PC-9 (cell line): ENCODE measurements at places on chromosomes 2 and 18. TPM values are rescaled to one million over a fixed set of nuclear protein-coding genes. Genes with fewer than 3 reads are reported as not detected.

GRCh38 chr2:174511580-174512260 is 24.9 kb upstream of the GPR155 start:
- no peak for DNase-seq
- H3K4me3 ChIP-seq: peak overlapping the region; percentile 22; the same call in 1 of the 2 replicates
- no peak overlapping the region for H3K27ac ChIP-seq
- peaks cover 19% of the 10 kb centered on the region; the same call in 1 of the 2 replicates for H3K27me3 ChIP-seq
- H3K36me3 ChIP-seq: no peaks in the 10 kb centered on the region
- H3K4me1 ChIP-seq: no peaks in the 10 kb centered on the region

DNA sequence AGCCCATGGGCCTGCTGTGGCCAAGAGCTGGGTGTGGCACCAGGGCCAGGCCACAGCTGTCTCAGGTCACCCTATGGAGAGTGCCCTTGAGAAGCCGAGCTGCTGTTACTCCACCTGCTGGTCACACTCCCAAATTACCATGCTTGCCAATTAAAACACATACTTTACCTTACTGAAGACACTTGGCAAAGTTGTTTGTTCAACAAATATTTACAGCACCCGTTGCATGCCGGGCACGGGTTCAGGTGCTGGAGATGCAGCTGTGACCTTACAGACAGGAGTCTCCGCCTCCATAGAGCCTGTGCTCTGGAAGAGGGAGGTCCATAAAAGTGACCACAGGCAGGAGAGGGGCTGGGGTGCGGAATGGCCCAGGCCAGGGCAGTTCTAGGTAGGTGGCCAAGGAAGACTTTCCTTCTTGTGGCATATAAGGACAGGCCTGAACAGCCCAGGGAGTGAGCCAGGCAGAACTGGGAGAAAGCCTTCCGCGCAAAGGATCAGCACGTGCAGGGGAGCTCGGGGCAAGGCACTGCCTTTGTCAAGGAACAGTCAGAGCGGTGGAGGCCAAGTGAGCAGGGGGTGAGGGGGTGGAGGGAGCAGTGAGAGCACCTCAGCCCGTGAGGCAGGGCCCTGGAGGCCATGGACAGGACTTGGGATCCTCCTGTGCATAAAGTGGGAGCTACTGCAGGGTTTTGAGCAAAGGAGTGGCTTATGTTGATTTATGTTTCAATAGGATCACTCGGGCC is 23.6 kb upstream of the RBM44 start:
- H3K27ac ChIP-seq: no peak overlapping the region
- H3K4me3 ChIP-seq: no peak overlapping the region
- H3K4me1 ChIP-seq: no peaks in the 10 kb centered on the region
- peak; percentile 63 for DNase-seq
- H3K27me3 ChIP-seq: no peaks in the 10 kb centered on the region
- H3K36me3 ChIP-seq: peaks cover 34% of the 10 kb centered on the region

DNA sequence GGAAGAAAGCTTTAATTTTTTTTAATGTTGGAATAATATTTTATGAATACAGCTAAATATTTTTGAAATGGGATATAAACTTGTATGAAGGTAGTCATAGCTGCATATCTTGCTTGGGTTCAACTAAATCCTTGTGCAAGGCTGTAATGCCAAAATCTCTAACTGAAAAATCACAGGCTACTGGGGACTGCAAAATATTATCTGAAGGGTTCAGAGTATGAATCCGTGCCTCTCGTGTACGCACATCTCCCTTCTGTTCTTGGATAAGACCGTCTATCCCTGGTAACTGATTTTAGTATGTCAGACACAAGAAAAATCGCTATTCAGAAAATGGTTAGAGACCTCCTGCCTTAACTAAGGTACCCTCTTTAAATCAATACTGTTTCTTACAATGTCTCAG is 71.8 kb downstream of the ACVR1 start:
- H3K4me3 ChIP-seq: no peak overlapping the region
- H3K4me1 ChIP-seq: no peaks in the 10 kb centered on the region
- H3K36me3 ChIP-seq: no peaks in the 10 kb centered on the region
- H3K27me3 ChIP-seq: no peaks in the 10 kb centered on the region
- DNase-seq: no peak
- no peak overlapping the region for H3K27ac ChIP-seq

DNA sequence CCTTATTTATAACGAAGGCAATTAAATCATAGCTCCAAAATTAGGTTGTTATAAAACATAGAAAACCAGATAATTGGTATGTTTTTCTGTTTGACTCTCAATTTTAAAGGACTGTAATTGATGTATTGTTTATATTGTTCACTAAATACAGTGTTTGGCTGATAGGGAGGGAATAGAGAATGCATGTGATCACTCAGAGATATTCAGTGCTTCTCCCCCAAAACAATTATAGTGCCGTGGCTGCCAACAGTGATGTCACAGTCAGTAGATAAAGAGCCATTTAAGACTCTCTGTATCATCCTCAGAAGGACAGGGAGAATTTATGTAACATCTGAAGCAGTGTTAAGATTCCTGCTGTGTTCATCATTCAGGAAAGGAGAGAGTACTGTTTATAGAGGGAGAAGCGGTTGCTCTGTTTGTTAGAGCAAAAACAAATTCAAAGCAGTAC is 69.6 kb downstream of the PHLPP1 start:
- no peaks in the 10 kb centered on the region for H3K36me3 ChIP-seq
- H3K27me3 ChIP-seq: no peaks in the 10 kb centered on the region
- H3K4me3 ChIP-seq: no peak overlapping the region
- DNase-seq: no peak
- no peak overlapping the region for H3K27ac ChIP-seq

- no peak overlapping the region for H3K27ac ChIP-seq
- no peaks in the 10 kb centered on the region for H3K27me3 ChIP-seq
- no peaks in the 10 kb centered on the region for H3K36me3 ChIP-seq
- H3K4me1 ChIP-seq: no peaks in the 10 kb centered on the region
- H3K4me3 ChIP-seq: no peak overlapping the region
- no peak for DNase-seq
Measured at GRCh38 chr2:50476174-50476573, 555.8 kb downstream of the NRXN1 start.

GRCh38 chr2:176317623-176318065 is 48.4 kb downstream of the MTX2 start:
- H3K36me3 ChIP-seq: 0 out of 2 replicates have a peak, but pooled peaks cover 5% of the 10 kb centered on the region
- no peak overlapping the region for H3K27ac ChIP-seq
- H3K4me3 ChIP-seq: no peak overlapping the region
- no peaks in the 10 kb centered on the region for H3K4me1 ChIP-seq

- no peak overlapping the region for H3K4me3 ChIP-seq
- H3K27ac ChIP-seq: no peak overlapping the region
- no peaks in the 10 kb centered on the region for H3K27me3 ChIP-seq
Measured at GRCh38 chr18:38851526-38851925, 1285.9 kb upstream of the CELF4 start.

- no peak overlapping the region for H3K4me3 ChIP-seq
- no peak overlapping the region for H3K27ac ChIP-seq
- no peaks in the 10 kb centered on the region for H3K36me3 ChIP-seq
- peaks cover 73% of the 10 kb centered on the region for H3K27me3 ChIP-seq
Measured at GRCh38 chr2:126657148-126657635, 1.2 kb downstream of the GYPC start.

GRCh38 chr2:74915743-74916142 is 42.7 kb upstream of the POLE4 start:
- H3K36me3 ChIP-seq: no peaks in the 10 kb centered on the region
- no peak overlapping the region for H3K4me3 ChIP-seq
- H3K27ac ChIP-seq: no peak overlapping the region

DNA sequence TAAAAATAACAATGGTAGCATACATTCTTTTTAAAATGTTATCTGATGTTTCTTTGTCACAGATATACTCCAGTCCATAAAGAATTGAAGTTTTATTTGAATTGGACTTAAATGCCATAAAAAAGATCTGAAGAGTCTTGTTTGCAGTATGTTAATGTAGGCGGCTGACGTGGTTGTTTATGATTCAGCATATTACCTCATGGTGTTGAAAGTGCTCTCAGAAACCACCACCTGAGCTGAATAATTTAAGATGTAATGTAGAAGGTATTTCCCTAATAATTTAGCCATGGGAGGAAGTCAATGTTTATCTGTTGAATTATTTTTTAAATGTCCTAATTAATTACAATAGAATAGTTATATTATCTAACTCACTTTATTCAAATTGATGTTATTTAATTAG is 58.6 kb upstream of the CHN1 start:
- H3K27me3 ChIP-seq: no peaks in the 10 kb centered on the region
- no peak for DNase-seq
- no peak overlapping the region for H3K4me3 ChIP-seq
- H3K36me3 ChIP-seq: no peaks in the 10 kb centered on the region

- no peak overlapping the region for H3K27ac ChIP-seq
- H3K4me3 ChIP-seq: no peak overlapping the region
- H3K4me1 ChIP-seq: no peaks in the 10 kb centered on the region
- H3K27me3 ChIP-seq: no peaks in the 10 kb centered on the region
Measured at GRCh38 chr2:156147594-156148330, 184.8 kb downstream of the NR4A2 start.

DNA sequence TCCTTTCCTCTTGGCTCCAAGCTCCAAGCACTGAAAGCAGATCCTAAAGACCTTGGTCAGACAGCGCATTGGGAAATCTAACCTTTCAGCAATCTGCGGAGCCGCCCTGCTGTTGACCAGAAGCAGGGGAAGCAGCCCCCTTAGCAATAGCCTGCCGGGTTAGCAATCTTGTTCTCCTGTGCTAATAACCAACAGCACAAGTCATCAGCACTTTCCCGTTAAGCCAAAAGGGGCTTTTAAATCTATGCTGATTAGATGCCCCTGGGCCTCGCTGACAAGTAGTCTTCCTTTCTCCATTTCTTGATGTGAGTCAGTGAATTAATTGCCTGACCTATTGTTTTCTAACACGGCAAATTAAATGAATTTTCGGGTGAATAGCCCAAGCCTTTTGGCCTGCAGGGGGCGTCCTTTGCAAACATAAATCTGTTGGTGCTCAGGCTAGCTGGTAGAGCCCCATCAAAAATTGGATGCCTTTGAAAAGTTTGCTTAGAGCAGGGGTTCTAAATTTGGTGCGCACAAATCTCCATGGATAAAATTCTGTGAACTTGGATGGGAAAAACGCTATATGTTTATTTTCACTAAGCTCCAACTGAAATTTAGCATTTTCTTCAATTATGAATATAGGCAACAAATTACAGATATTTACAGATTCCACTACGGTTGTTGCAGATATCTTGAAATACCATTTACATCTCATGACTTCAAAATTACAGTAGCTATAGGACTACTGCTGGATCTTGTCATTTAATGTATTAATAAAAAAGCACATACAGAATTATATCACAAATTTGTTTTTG is 24.6 kb downstream of the MAIP1 start:
- H3K4me1 ChIP-seq: peaks cover 42% of the 10 kb centered on the region
- no peaks in the 10 kb centered on the region for H3K27me3 ChIP-seq
- no peak overlapping the region for H3K4me3 ChIP-seq
- DNase-seq: peak; percentile 77
- peak overlapping the region; percentile 21; the same call in 1 of the 2 replicates for H3K27ac ChIP-seq

- no peak for DNase-seq
- no peaks in the 10 kb centered on the region for H3K36me3 ChIP-seq
- no peak overlapping the region for H3K27ac ChIP-seq
- no peaks in the 10 kb centered on the region for H3K27me3 ChIP-seq
- no peaks in the 10 kb centered on the region for H3K4me1 ChIP-seq
Measured at GRCh38 chr2:168751104-168751740, 51.2 kb upstream of the NOSTRIN start.

GRCh38 chr2:144595686-144596072 is 75.8 kb upstream of the ZEB2 start:
- no peak overlapping the region for H3K27ac ChIP-seq
- no peak overlapping the region for H3K4me3 ChIP-seq
- DNase-seq: no peak

DNA sequence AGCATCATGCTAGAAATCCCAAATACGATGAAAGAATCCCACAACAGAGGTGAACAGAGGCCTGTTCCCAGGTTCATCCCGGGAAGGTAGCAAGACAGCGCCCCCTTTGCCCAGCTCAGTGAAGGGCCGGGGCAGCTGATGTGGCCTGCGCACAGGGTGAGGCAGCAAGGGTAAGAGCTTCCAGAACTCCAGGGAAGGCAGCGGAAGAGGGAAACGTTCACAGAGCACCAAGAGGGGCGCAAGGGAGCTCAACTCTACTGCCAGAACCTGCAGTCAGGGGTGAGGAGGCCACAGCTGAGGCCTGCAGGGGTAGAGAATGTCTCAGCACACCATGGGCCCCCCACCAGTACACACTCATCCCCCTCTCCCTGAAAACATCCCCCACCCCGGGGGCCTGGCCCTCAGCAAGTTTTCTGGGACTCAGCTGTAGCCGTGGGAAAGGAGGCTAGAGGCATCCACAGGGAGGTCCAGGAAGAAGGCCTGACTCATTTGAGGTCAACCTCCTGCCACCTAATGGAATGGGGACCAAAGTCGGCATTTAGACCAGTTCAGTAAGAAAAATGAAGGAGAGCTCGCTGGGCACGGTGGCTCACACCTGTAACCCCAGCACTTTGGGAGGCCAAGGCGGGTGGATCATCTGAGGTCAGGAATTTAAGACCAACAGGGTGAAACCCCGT is 95.6 kb upstream of the ASAP2 start:
- H3K27me3 ChIP-seq: no peaks in the 10 kb centered on the region
- H3K4me3 ChIP-seq: no peak overlapping the region
- H3K36me3 ChIP-seq: no peaks in the 10 kb centered on the region
- DNase-seq: peak; percentile 83

DNA sequence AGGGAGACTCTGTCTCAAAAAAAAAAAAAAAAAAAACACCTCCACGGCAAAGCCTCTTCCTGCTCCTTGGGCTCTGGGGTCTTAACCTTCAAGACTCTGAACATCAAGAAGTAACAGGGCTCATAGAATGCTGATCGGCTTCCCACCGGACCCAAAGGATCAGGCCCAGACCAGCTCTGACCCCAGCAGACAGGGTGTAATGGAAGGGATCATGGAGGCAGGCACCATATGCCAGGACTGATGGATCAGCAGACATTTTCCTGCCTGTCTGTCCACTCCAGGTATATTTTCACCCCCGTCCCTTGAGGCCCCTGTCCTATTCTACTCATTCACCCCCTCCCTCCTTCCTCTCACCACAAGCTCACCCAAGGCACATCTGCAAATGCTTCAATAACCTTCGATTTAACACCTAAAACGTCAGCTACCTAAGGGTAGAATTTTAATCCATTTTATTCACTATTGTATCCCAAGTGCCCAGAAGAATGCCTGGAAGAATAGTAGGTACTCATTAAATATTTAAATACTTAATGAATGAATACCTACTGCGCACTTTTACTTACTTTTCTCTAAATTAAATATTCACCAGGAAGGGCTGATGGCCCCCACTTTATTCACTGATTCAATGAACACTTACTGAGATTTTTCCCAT is 4.6 kb upstream of the SPEG start:
- DNase-seq: no peak
- no peak overlapping the region for H3K4me3 ChIP-seq
- no peaks in the 10 kb centered on the region for H3K27me3 ChIP-seq
- peaks cover 4% of the 10 kb centered on the region; the same call in 1 of the 2 replicates for H3K4me1 ChIP-seq
- no peak overlapping the region for H3K27ac ChIP-seq

Gene IL1RL1
- 0.55 and 1.7 TPM in 2 replicates for total RNA-seq

Gene CDCA7
- 26.1 and 34.2 TPM in 2 replicates for total RNA-seq

Gene CFAP65
- not detected in 2 replicates for total RNA-seq

Gene NEUROD1
- total RNA-seq: not detected in 2 replicates

Gene SLC38A11
- not detected in 2 replicates for total RNA-seq

Gene LRRC30
- not detected in 2 replicates for total RNA-seq

Gene POTEI
- total RNA-seq: not detected in 2 replicates

Gene PROC
- total RNA-seq: 5.8 and 6.1 TPM in 2 replicates

Gene DOK6
- total RNA-seq: not detected in 2 replicates

Gene PCARE
- total RNA-seq: not detected in 2 replicates

Gene G6PC2
- not detected in 2 replicates for total RNA-seq

Gene CPS1
- 20.3 and 27.5 TPM in 2 replicates for total RNA-seq

Gene NAT8
- total RNA-seq: not detected in 2 replicates

Gene TWIST2
- 4.1 and 5.0 TPM in 2 replicates for total RNA-seq

Gene OR6B2
- not detected in 2 replicates for total RNA-seq

Gene AQP12A
- not detected in 2 replicates for total RNA-seq

Gene CD8A
- 0.28 and 0.45 TPM in 2 replicates for total RNA-seq
